ENCODE measurements at places on chromosomes 3 and 15. TPM values are rescaled to one million over a fixed set of nuclear protein-coding genes. Genes with fewer than 3 reads are reported as not detected.

WDR76 gene
- 7.5 TPM for total RNA-seq

DNA sequence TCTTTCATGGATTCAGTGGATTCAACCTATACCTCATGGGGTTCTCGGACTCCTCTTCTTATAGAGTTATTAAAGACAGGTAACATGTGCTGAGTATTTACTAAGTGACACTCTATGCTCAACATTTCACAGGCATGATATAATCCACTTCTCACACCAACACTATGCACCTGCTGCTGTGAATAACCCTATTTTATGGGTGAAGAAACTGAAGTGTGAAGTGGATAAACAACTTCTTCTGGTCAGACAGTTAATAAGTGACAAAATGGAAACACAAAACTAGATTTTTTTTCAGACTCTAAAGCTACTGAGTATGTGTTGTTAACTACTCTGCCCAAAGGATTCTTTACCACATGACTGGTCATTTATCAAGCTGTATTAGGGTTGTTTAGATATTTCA, 403.5 kb downstream of the DIPK2A start:
- DNase-seq, result no peak
- H3K4me3 ChIP-seq, result no peak overlapping the region
- H3K4me1 ChIP-seq, result no peaks in the 10 kb centered on the region
- no peak overlapping the region for H3K27ac ChIP-seq
- no peaks in the 10 kb centered on the region for H3K27me3 ChIP-seq
- no peaks in the 10 kb centered on the region for H3K36me3 ChIP-seq

- H3K27me3 ChIP-seq, result no peaks in the 10 kb centered on the region
- no peak overlapping the region for H3K4me3 ChIP-seq
- no peak overlapping the region for H3K27ac ChIP-seq
- no peak for DNase-seq
- H3K36me3 ChIP-seq, result no peaks in the 10 kb centered on the region
Observed at GRCh38 chr3:129927072-129927471, 33.6 kb upstream of the TMCC1 start.

GRCh38 chr3:129183569-129184395, at the start of gene CNBP:
Gene CNBP, minus strand, starts transcription at chr3:129183896. Its CDS starts 12,139 bp downstream, at chr3:129171757.
- peaks cover 2% of the 10 kb centered on the region for H3K36me3 ChIP-seq
- DNase-seq, result peak; percentile 90
- peak within 1 kb of the TSS; percentile 99 for H3K27ac ChIP-seq
- H3K27me3 ChIP-seq, result no peaks in the 10 kb centered on the region
- H3K4me1 ChIP-seq, result peaks cover 56% of the 10 kb centered on the region

GRCh38 chr3:118577055-118577777, 457.4 kb downstream of the IGSF11 start:
- H3K36me3 ChIP-seq, result no peaks in the 10 kb centered on the region
- H3K4me3 ChIP-seq, result no peak overlapping the region
- no peaks in the 10 kb centered on the region for H3K27me3 ChIP-seq
- H3K27ac ChIP-seq, result no peak overlapping the region

DNA sequence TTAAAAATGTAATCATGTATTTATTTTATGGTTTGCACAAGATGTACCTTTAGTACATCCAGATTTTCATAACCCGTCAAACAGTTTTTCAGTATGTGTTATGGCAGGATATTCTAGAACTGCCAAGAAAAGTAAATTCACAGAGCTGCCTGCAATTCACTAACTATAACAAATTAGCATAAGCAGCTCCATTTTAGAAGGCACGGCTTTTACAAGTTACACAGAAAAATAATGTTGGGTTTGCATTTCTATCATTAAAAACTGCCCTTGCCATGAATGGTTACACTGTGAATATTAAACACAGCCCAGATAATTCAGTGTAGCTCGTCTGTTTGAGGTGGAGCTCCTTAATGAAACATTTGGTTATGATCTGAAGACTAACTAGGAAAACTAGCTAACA, 94.3 kb upstream of the BHLHE40 start:
- H3K36me3 ChIP-seq, result no peaks in the 10 kb centered on the region
- no peaks in the 10 kb centered on the region for H3K27me3 ChIP-seq
- no peak overlapping the region for H3K4me3 ChIP-seq
- DNase-seq, result no peak
- H3K27ac ChIP-seq, result no peak overlapping the region

KLHL25 gene
- 8.4 TPM for total RNA-seq

DNA sequence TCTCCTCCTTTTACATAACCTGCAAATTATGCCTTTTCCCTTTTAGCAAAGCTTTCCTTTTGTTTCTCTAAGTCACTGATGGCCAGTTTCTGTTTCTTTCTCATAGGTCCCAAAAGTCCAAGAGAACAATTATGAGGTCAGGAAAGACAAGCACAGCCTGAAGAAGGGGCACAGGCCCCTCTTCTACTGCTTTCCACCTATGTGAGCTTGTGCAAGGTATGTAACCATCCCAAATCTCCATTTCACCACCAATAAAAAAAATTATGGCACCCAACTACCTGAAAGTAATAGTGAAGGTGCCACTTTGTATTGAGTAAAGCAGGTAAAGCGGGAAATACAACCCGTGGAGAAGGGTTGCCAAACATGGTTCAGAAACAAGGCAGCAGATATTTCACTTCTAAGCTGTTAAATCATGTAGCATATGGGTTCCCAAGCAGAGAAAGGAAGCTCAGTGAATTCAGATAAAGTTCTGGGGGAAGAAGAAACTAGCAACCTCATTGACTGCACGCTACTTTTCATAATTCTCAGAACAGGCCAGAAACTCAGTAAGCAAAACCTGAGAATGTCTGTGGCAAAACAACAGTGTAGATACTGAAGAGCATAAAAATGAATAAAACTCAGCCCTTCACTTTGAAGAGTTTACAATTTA, 4.2 kb downstream of the PLOD2 start:
- H3K27me3 ChIP-seq, result no peaks in the 10 kb centered on the region
- DNase-seq, result no peak
- peak overlapping the region; percentile 6 for H3K4me3 ChIP-seq
- peaks cover 59% of the 10 kb centered on the region for H3K4me1 ChIP-seq

DNA sequence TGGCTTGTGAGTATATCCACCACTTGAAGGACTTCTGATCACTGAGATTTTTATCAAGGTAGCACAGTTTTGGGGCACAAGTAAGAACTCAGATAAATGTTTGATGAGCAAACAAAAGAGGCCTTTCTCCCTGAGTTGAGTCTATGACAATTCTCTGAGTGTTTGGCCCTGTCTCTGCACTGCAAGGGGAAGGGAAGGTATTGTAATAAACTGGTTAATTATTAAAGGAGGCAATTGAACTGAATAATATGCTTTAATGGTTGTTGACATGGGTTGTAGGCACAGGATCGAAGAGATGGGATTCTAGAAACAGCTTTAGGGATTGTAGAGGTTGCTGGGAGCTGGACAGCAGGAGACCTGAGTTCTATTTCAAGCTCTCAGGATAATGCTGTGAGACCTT, 95.0 kb upstream of the MRPL3 start:
- no peaks in the 10 kb centered on the region for H3K27me3 ChIP-seq
- no peak overlapping the region for H3K4me3 ChIP-seq
- no peaks in the 10 kb centered on the region for H3K36me3 ChIP-seq
- DNase-seq, result no peak
- no peak overlapping the region for H3K27ac ChIP-seq

GRCh38 chr15:80749589-80749988, 29.6 kb upstream of the CEMIP start:
- DNase-seq, result no peak
- no peaks in the 10 kb centered on the region for H3K27me3 ChIP-seq

- no peak for DNase-seq
- H3K4me1 ChIP-seq, result no peaks in the 10 kb centered on the region
- no peak overlapping the region for H3K4me3 ChIP-seq
- H3K27me3 ChIP-seq, result no peaks in the 10 kb centered on the region
- H3K36me3 ChIP-seq, result no peaks in the 10 kb centered on the region
Observed at GRCh38 chr3:29906906-29907305, 626.0 kb downstream of the RBMS3 start.

SLC2A2 gene
- not detected for total RNA-seq

DNA sequence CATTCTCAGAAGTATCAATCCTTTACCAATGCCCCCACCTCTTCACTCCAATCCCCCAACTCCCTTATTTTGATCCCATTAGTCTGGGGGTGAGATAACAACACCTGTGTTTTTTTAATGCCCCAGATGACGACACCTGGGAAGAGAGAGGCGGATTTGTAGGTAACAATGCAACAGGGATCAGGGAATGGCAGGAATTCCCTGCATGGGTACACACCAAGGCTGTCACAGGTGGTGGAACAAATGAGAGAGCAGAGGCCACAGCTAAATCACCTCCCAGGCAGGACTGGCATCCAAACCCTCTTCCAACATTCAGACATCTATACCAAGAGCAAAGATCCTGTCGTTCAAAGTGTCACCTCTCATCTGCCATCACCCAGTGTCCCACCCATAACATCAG, 319.2 kb upstream of the TRIM42 start:
- no peak overlapping the region for H3K27ac ChIP-seq
- no peaks in the 10 kb centered on the region for H3K27me3 ChIP-seq
- DNase-seq, result no peak
- no peak overlapping the region for H3K4me3 ChIP-seq
- no peaks in the 10 kb centered on the region for H3K36me3 ChIP-seq

- H3K36me3 ChIP-seq, result no peaks in the 10 kb centered on the region
- DNase-seq, result peak; percentile 68
- peak overlapping the region; percentile 28 for H3K4me3 ChIP-seq
- H3K4me1 ChIP-seq, result no peaks in the 10 kb centered on the region
Observed at GRCh38 chr15:98865397-98866339, 141.9 kb downstream of the PGPEP1L start.

- no peak for DNase-seq
- peaks cover 27% of the 10 kb centered on the region for H3K4me1 ChIP-seq
- no peak overlapping the region for H3K4me3 ChIP-seq
- H3K27me3 ChIP-seq, result no peaks in the 10 kb centered on the region
- no peak overlapping the region for H3K27ac ChIP-seq
Observed at GRCh38 chr15:85762756-85763127, 32.0 kb downstream of the KLHL25 start.

DNA sequence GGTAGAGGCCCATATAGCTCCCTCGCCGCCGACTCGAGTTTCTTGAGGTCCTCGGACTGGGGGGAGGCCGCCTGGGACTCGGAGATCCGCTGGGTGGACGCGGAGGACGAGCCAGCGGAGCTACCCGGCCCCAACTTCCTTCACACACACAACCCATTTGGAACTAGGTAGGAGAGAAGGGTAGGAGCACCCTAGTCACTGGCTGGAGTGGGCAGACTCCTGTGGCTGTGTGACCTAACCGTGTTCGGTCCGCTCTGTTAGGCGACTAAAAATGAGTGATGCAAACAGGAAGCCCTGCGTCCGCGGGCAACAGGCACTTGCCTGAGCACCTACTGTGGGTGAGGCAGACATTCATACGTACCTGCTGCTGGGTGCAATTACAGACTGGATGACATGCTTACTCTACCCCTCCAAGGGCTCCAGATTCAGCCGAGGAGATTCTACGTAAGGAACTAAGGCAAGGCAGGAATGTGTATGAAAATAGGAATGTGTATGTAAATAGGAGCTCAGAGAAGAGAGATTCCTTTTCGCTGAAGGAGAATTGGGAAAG, 4.6 kb upstream of the SIN3A start:
- no peaks in the 10 kb centered on the region for H3K36me3 ChIP-seq
- peaks cover 4% of the 10 kb centered on the region for H3K4me1 ChIP-seq
- peak overlapping the region; percentile 73 for H3K4me3 ChIP-seq
- no peaks in the 10 kb centered on the region for H3K27me3 ChIP-seq
- no peak for DNase-seq
- peak overlapping the region; percentile 90 for H3K27ac ChIP-seq

TFDP2 gene
- total RNA-seq, result 82.3 TPM

EID1 gene
- 307 TPM for total RNA-seq

SCN11A gene
- 0.21 TPM for total RNA-seq

C2CD4A gene
- 0.30 TPM for total RNA-seq

DNA sequence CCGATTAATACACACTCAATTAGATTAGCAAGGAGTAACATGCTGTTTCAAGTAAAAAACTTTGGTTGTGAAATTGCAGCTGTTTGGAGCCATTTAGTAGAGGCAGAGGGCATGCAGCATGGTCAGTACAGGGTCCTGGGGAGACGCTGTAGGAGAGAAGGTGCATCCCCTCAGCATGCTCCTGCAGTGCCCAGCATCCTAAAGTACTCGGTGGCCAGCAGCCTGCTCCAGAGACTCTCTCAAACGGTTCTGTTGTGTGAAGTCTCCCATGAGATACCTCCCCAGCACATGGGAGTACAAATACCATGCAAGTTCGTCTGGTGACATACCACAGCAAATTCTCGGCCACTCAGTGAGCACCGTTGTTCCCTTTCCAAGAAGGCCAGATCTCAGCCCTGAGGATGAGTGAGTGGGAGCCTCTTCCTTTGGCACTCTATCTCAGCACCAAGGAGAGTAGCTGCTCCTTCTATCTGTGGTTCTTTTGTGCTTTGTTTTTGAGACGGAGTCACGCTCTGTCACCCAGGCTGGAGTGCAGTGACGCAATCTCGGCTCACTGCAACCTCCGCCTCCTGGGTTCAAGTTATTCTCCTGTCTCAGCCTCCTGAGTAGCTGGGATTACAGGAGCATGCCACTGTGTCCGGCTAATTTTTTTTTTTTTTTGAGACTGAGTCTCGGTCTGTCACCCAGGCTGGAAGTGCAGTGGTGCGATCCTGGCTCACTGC, 72.7 kb downstream of the TJP1 start:
- H3K27ac ChIP-seq, result peak overlapping the region; percentile 44
- no peaks in the 10 kb centered on the region for H3K4me1 ChIP-seq
- no peaks in the 10 kb centered on the region for H3K36me3 ChIP-seq

CPN2 gene
- total RNA-seq, result not detected

GRCh38 chr3:11534011-11534792, 109.5 kb downstream of the VGLL4 start:
- peaks cover 52% of the 10 kb centered on the region for H3K4me1 ChIP-seq
- H3K27me3 ChIP-seq, result no peaks in the 10 kb centered on the region

SAXO2 gene
- total RNA-seq, result not detected

GRCh38 chr3:13451301-13451673, 28.8 kb upstream of the HDAC11 start:
- H3K4me3 ChIP-seq, result peak overlapping the region; percentile 36
- H3K36me3 ChIP-seq, result no peaks in the 10 kb centered on the region
- no peaks in the 10 kb centered on the region for H3K4me1 ChIP-seq
- peak; percentile 8 for DNase-seq
- H3K27ac ChIP-seq, result peak overlapping the region; percentile 79
- no peaks in the 10 kb centered on the region for H3K27me3 ChIP-seq

DNA sequence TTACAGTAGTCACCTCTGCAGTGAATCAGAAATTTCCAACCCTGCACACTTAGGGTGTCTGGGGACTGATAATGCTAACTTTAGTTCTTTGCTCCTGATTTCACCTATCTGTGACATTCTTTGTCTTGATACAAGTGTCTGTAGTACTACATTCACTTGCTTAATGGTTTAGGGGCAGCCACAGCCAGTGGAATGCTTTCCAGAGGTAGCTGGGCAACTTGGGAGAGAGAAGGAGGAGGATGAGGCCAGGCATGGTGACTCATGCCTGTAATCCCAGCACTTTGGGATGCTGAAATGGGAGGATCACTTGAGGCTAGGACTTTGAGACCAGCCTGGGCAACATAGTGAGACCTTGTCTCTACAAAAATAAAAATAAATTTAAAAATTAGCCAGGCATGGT, 8.5 kb downstream of the BAHD1 start:
- no peak overlapping the region for H3K27ac ChIP-seq
- no peaks in the 10 kb centered on the region for H3K36me3 ChIP-seq
- peaks cover 52% of the 10 kb centered on the region for H3K4me1 ChIP-seq
- H3K27me3 ChIP-seq, result no peaks in the 10 kb centered on the region

Measured in tibial nerve (tissue), 4 donors.